ENCODE measurements at places on chromosomes 2 and 18.

DNA sequence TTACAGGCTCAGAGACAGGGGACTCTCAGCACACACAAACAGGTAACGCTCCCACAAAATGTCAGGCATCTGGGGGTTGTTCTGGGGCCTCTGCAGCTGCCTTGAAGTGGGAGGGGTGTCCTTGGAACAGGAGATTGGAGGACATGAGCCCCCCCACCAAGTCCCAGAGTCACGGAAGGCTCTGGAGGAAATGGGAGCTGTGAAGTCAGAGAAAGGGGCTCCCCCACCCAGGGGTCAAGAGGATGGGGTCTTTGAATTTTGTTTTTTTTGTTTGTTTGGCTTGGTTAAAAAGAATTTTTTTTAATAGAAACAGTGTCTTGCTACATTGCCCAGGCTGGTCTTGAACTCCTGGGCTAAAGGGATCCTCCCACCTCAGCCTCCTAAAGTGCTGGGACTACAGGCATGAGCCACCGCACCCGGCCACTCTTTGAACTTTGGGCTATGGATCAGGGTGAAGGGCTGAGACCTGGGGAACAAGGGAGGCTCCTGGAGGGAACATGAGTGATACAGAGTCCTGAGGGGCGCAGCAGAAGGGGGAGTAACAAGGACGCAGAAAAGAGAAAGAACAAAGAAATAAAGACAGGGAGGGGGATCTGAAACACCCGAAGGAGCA lies 46.8 kb downstream of the TNS1 start:
- DNase-seq: no peak

- DNase-seq: no peak
Observed at GRCh38 chr2:10303181-10303693, 533 bp downstream of the HPCAL1 start.

- peak; percentile 81 for DNase-seq
Observed at GRCh38 chr2:85852937-85853498, 35.8 kb downstream of the ST3GAL5 start.

- DNase-seq: no peak
Observed at GRCh38 chr18:54794823-54795222, 33.5 kb upstream of the RAB27B start.

DNA sequence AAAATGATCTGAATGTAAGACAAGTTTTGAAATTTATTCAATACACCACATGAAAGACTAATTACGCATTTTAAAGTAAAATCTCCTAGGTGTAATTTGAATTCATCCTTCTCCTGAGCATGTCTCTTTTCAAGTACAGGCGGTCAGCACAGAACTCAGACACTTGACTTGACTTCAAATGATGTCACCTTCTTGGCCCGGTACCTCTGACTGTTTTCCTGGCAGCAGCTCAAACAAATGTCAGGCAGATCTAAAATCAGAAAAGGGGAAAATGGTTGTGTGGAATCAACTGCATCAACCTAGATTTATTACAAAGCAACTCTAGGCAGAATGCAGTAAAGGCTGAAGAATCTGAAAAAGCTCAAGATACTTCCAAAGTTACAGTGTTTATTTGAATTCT lies 11.4 kb upstream of the PROKR1 start:
- no peak for DNase-seq

GRCh38 chr18:38693104-38693503 lies 1127.5 kb upstream of the CELF4 start:
- no peak for DNase-seq

DNA sequence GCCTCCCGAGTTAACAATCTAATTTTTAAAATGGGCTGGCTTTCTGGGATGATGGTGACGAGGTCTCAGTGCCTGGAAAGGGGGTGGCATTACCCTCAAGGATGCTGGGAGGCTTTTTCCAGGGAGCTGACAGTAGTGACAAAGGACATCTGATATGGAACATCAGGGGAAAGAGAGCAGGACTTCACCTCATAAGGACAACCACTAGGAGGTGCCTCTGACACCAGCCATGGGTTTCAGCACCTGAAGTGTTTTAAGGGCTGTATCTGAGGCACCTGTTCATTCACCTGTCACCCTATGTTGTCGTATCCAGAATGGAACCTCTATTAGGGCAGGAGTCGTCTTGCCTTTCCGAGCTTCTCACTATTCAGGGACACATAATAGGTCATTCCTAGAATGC lies 10.8 kb downstream of the IL36B start:
- DNase-seq: no peak

DNA sequence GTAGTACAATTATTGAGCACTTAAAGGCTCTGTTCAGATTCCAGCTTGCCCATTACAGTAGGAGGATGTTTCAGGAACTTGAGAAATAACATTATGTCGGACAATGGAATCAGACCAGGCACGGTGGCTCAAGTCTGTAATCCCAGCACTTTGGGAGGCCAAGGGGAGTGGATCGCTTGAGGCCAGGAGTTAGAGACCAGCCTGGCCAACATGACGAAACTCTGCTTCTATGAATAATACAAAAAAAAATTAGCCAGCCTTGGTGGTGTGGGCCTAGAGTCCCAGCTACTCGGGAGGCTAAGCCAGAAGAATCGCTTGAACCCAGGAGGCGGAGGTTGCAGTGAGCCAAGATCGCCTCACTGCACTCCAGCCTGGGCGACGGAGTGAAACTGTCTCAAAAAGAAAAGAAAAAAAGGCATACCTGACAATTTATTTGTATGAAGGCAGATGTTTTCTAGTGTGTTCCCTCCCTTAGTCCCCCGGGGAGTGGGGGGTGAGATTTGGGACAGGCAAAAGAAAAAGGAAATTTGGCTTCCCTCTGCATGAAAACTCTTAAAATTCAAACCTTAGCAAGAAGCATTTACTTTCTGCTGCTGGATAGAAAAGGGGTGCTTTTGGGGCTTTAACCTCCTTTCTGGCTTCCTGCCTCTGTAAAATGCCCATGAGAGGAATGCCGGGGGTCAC lies 13.7 kb upstream of the ZNF532 start:
- DNase-seq: no peak

DNA sequence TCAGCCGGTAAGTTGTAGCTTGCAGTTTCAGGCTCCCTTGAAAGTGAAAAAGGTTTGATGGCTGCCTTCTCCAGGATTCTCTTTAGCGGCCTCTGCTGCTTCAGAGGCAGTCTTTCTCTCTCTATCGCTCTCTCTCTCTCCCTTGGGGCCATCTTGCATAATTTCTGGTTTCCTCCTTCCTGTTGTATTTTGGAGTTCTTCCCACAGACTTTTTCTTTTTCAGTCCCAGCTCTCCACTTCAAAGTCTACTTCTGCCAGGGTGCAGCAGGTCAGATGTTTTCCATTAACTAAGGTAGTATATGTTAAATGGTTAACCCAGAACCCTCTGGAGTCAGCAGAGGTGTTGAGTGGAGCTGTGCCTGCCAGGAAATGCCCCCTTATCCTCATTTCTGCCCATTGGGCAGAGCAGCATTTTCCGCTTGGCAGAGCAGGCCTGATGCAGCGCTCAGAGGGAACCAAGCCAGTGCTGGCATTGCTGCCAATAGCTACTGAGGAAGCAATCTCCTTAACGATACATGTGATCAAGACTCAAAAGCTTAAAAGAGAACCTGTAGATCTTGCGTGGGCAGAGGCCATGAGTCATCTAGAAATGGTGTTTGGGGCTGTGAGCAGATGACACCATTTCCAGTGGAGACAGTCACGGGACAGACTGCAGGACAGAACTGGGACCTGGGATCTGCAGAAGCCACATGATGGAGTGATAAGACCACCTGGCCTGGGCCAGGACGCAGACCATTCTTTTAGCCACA lies 20.8 kb downstream of the DBI start:
- DNase-seq: no peak
